ENCODE measurements at places on chromosomes 7 and 10. TPM values are rescaled to one million over a fixed set of nuclear protein-coding genes. Genes with fewer than 3 reads are reported as not detected.

Gene SFTPA1
- not detected for total RNA-seq

Gene RET
- total RNA-seq: 12.0 TPM

Gene C10orf67
- 0.82 TPM for total RNA-seq

Gene NPC1L1
- total RNA-seq: not detected

Gene TEX47
- total RNA-seq: not detected

Gene CTBP2
- total RNA-seq: 58.2 TPM

Gene PRPS1L1
- not detected for total RNA-seq

Gene ASAH2B
- 2.1 TPM for total RNA-seq

Gene HEPACAM2
- 0.21 TPM for total RNA-seq

Gene SRRM3
- total RNA-seq: 0.62 TPM

Gene SPDYE8
- not detected for total RNA-seq

Gene TMEM72
- 0.41 TPM for total RNA-seq

Data from tongue (tissue), 3 donors.